ENCODE measurements at places on chromosomes 2 and 18. TPM values are rescaled to one million over a fixed set of nuclear protein-coding genes. Genes with fewer than 3 reads are reported as not detected.

The LYPD6B gene
- polyA plus RNA-seq = 0.18 TPM

The BMPR2 gene
- 30.9 TPM for polyA plus RNA-seq

DNA sequence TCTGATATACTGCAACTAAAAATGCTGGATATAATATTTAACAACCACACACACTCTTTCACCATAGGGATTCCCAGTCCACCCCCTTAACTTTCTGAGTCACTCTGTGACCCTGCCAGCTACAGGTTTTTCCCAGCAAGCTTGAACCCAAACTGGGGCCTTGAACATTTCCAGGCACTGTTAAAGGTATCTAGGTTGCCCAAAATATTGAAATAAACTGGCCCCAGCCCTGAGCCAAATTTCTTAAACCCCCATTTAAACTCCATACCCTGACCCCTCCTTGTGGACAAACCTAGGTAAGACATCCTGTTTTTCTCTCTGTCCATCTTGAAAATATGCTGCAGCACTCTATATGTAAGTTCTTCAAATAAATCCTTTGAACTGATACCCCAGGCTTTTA lies 19.7 kb upstream of the DCTN1 start:
- no peak for DNase-seq

The SCN2A gene
- polyA plus RNA-seq = not detected

DNA sequence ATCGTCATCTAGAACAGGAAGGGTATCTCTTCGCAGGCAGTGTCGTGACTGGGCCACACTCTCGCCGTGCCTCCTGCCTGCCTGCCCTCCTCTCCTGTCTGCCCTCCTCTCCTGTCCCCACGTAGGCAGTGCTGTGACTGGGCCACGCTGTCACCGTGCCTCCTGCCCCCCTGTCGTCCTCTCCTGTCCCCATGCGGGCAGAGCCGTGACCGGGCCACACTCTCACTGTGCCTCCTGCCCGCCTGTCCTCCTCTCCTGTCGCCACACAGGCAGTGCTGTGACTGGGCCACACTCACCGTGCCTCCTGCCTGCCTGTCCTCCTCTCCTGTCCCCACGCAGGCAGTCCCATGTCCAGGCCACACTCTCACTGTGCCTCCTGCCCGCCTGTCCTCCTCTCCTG lies 51.4 kb downstream of the ZNF236 start:
- no peak for DNase-seq

GRCh38 chr2:160096409-160096808 lies 34.0 kb upstream of the PLA2R1 start:
- DNase-seq = no peak

The TUBB8B gene
- not detected for polyA plus RNA-seq

GRCh38 chr18:5756823-5757222 lies 138.5 kb downstream of the TMEM200C start:
- no peak for DNase-seq

DNA sequence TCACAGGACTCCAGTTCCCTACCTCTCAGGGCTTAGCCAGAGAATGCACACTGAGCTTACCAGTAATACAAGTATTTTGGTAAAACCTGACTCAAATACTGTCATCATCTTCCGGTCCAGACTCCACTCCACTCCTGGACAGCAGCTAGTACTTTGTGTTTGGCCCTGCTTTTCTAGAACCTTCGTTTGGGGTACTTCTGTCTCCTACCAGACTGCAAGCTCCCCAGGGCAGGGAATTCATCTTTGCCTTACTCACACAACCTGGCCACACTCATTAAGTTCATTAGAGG lies 108.9 kb upstream of the CDC42EP3 start:
- no peak for DNase-seq

- DNase-seq = peak; percentile 15
Observed at GRCh38 chr18:80108121-80108536, 933 bp upstream of the ADNP2 start.

- DNase-seq = no peak
Observed at GRCh38 chr2:238493880-238494572, 67.3 kb downstream of the ASB1 start.

GRCh38 chr2:45769854-45770576 lies 118.5 kb downstream of the PRKCE start:
- DNase-seq = no peak

The FZD7 gene
- 27.5 TPM for polyA plus RNA-seq

- peak; percentile 75 for DNase-seq
Observed at GRCh38 chr2:236731767-236732580, 162.3 kb downstream of the ACKR3 start.

The SIX3 gene
- not detected for polyA plus RNA-seq

DNA sequence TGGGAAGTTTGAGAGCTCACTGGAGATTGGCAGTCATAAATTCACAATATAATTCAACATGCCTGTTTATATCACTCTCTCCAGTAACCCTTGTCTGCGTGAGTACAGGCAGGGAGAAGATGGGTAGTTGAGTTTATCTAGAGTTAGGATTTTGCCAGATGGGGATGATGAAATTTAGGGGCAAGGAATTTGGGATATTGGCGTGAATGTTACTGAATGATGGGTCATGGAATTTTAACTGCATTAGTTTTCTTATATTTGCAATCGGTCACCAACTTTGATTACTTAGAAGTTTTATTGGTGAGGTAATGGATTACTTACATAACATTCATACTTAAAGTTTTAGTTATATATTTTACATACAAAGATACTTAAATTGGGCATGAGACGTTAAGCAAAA lies 35.1 kb downstream of the SANBR start:
- DNase-seq = no peak

DNA sequence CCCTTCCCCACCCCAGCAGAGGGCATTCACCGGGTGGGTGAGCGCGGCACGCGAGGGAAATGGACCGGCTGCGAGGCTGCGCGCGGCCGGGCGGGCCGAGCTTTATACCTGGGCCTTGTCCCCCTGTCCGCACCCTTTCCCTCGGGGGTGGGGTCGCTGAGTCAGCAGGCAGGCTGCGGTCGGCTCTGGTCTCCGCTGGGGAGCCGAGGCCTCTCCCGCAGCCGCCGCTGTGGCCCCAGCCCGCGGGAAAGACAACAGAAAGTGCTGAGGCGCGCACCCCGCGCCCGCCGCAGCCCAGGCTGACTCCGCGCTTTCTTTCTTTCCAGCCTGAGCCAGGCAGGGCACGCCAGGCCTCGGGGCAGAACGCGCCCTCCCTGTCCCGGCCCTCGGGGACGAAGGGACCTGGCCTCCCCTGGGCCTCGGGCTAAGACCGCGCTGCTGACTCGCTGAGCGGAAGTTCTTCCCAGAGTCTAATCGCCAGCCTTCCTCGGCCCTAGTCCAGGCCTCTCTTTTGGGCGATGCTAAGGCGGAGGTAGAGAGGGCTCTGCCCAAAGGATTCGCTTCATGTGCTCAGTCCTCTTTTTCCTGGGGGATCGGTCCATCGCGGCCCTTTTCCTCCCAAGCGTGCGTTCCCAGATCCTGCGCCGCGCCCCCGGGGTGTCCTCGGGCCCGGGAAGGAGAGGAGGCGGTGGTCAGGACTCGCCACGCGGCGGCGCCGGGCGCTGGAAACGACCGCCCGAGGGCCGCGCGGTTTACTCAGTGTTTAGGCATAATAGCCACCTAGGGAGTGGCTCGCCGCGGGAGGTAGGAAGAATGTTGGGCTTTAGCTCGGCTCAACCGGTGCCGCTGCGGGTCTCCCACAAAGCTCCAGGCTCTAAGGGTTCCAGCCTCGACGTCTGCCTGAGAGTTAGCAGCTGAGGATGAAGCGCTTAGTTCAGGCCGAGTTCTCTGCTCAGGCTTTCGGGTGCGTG lies at the start of gene CRYBA2:
TSS of gene CRYBA2 (minus strand) at position 78 of the 971 bp plus-strand sequence. CDS start 246 bp downstream, outside the sequence.
- no peak for DNase-seq

The LBX2 gene
- 0.52 TPM for polyA plus RNA-seq

The CFAP65 gene
- polyA plus RNA-seq = not detected

- no peak for DNase-seq
Observed at GRCh38 chr2:221264318-221264717, 307.8 kb downstream of the EPHA4 start.

The LAMA1 gene
- 1.2 TPM for polyA plus RNA-seq

The FANCL gene
- polyA plus RNA-seq = 24.6 TPM

DNA sequence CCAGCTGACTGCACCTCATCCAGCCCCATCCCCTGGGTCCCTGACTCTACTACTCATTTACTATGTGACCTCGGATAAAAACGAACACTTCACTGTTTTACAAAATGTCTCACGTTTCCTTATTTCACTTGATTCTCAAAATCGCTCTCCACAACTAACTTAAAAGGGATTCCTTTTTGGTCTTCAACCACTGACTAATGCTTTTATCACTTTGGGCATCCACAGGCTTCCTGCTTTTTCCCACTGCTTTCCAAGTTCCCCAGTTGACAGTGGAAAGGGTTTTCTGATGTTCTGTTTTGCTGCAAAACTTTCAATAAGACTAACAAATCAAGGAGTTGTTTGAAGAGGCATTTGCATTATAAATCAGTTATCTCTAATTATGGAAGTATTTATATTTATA lies 24.1 kb downstream of the EIF2AK3 start:
- DNase-seq = no peak

DNA sequence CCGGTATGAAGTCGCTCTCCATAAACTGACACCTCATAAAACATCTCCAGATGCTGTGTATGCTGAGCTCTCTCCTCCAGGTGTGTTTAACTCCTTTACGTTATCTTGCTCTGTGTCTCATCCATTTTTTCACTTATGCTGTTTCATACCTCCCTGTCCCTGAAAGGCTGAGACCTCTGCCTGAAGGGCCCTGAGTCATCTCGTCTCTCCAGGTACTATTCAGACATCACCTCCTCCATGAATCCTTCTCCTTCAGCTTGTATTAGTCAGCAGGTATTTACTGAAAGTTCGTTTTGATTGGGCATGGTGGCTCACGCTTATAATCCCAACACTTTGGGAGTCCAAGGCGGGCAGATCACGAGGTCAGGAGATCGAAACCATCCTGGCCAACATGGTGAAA lies 244.5 kb upstream of the EPHA4 start:
- no peak for DNase-seq

GRCh38 chr18:74613381-74613780 lies 15.7 kb downstream of the ZNF407 start:
- DNase-seq = no peak

The INHBB gene
- polyA plus RNA-seq = 0.90 TPM

- DNase-seq = no peak
Observed at GRCh38 chr18:59353079-59353680, 5.9 kb downstream of the LMAN1 start.

DNA sequence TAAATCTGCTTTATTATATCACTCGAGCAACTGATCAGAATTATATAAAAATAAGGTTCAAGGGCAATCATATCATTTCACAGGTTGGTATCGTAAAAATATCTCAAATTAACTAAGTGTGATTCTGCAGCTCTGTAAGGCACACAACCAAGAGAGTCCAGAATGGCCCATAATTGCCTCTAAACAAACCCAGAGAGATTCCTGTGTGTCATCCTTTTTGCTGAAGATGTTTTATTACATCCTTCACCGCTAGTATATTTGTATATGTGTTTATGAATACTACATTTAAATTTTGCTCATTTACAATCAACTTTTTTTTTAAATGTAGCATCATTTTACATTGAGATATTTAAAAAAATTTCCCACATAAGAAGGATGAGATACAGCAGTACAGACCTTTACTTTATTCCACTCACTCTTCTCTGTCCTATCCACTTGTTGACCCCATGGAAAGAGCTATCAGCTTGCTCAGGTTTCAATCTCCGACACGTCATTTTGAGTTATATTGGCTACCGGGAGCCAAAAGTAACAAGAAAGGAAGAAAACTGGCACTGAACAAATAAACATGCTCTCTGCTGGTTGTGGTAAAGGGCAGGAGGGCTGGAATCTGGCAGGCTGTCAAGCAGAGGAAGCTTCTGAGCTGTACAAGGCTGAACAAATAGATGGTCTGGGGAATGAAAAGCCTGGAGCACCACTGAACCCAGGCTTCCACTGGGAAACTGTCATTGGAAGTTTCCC lies 23.1 kb downstream of the PLA2R1 start:
- DNase-seq = no peak

The TSPYL6 gene
- not detected for polyA plus RNA-seq

- no peak for DNase-seq
Observed at GRCh38 chr2:168237741-168238140, 9.7 kb downstream of the STK39 start.

- DNase-seq = no peak
Observed at GRCh38 chr18:55250768-55251173, 291.5 kb upstream of the CCDC68 start.

The SYT4 gene
- polyA plus RNA-seq = not detected

The REG3G gene
- polyA plus RNA-seq = not detected
